ENCODE measurements at places on chromosomes 13 and 19.

DNA sequence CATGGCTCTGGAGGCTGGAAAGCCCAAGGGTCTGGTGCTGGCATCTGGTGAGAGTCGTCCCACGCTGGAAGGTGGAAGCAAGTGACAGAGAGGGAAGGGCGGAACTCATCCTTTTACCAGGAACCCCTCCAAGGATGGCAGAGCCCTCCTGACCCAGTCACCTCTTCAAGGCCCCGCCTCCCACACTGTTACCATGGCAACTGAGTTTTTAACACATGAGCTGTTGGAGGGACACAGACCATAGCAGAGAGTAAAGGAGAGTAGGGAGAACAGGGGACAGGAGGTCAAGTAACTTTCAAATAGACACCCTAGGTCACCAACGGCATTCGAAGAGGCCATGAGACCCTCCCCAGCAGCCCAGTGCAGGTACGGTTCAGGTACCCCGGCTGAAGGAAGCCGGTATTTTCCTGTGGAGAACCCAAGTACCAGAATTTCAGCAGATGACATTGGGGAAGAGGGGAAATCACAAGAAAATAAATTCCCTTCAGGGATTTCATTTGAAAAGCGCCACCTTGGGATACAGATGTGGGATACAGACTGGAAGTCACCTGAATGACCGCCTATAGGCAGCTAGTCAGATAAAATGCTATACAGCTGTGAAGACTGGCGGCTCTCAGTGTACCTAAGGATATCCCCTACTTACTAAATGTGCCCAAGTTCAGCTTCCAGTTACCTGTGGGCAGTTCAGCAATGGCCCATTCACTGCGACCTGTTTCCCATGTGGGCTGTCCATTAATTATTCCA is 8.0 kb downstream of the IL17D start:
- no peak for DNase-seq

DNA sequence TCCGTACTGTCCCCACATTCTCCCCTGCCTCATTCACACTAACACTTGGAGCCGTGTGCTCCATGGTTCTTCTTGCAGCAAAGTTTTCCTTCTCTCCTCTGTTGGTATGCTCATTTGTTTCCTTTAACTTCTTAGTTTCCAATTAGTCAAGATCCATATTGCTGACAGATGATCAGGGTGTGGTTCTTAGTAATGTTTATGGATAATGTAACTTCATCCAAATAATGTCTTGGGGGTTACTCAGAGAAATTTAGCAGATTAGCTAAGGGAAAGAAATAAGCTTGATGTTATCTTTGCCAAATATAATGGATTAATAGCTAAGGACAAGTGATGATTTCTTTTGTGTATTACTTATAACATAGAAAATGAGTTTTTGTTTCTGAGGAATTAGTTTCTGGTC is 174.4 kb downstream of the NUFIP1 start:
- no peak for DNase-seq

DNA sequence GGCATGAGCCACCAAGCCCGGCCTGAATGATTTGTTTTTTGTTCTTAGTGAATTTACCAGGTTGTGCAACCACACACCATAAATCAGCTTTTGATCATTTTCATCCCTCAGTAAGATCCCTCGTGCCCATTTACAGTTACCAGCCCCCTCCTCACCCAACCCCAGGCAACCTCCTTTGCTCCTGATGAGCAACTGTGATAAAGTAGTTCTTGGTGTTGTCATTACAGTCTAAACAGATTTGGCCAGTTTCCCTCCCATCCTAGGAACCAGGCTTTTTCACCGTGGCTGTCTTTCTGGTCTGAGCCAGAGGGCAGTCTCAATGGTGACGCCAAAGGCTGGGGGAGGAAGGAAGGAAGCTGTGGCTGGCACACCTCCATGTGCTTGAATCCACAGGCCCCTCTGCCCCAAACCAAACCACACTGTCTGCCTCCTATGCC is 61.2 kb upstream of the WDFY2 start:
- no peak for DNase-seq

DNA sequence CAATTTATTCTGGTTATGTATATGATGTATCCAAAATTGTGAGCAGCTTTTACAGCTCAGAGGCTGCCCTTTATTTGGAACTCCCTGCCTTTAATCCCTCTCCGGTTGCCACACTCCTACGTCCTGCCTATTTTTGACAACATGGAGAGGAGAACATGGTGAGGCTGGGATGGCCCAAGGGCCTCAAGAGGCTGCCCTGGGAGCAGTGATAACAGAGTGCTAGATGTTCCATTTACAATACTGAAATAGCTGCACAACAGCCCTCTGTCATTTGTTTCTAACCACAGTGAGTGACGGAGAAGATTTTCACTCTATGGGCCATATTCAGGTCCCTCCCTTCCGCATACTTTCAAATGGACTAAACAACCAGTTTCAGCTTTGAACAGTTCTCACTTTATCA is 33.4 kb downstream of the STARD13 start:
- no peak for DNase-seq

Data from activated T-helper 9 cell treated with anti-CD3 and anti-CD28 coated beads, Interleukin-2, amount 50 U/mL, for 16 hours (primary cell).